ENCODE measurements at places on chromosomes 5 and 9.

GRCh38 chr5:55821731-55822512, 29.2 kb upstream of the IL31RA start:
- DNase-seq: no peak

GRCh38 chr9:83182071-83182470, 119.1 kb upstream of the RASEF start:
- DNase-seq: no peak

DNA sequence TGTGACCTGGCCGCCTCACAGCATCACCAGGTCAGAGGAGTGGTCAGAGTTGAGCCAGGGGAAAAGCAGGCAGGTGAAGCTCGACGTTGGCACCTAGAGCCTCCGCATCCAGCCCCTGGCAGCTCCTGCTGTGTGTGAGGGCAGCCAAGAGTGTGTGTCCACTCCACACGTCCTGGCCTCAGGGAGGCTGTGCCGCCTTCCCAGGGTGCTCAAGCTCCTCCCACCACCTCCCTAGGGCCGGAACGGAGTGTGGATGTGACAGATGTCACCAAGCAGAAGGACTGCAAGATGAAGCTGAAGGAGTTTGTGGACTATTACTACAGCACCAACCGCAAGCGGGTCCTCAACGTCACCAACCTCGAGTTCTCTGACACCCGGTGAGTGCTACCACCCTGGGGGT, 72.5 kb downstream of the PHF2 start:
- no peak for DNase-seq

DNA sequence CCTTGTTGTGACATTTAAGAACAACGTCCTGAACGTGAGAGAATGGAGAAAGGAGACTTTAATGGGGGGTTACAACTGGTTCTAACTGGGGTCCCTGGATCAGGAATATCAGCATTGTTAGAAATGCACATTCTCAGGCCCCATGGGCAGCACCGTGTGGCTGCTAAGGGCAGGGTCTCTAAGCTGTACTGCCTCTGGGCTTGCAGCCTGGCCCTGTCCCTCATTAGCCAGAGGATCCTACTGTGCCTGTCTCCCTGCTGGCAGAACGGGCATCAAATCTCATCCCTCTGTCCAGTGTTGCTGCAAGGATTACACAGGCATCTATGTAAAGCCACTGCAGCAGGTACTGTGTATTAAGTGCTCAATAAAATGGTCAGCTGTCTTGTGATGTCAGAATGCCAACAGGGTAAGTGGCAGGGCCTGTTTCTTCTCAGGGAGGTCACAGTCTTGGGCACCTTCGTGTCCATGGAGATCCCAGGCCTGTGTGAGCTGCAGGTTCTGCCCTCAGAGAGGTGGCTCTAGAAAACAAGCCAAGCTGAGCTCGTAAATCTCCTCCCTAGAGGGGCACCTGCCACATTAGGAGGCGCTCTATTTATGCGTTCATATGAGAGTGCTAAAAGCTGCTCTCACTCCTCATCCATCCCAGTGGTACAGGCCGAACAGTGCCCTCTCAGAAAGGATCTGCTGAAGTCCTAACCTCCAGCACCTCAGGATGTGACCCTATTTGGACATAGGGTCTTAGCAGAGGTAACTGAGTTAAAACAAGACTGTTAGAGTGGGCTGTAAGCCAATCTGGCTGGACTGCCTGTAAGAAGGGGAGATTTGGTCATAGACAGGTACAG, 210.5 kb downstream of the GADD45G start:
- DNase-seq: no peak

DNA sequence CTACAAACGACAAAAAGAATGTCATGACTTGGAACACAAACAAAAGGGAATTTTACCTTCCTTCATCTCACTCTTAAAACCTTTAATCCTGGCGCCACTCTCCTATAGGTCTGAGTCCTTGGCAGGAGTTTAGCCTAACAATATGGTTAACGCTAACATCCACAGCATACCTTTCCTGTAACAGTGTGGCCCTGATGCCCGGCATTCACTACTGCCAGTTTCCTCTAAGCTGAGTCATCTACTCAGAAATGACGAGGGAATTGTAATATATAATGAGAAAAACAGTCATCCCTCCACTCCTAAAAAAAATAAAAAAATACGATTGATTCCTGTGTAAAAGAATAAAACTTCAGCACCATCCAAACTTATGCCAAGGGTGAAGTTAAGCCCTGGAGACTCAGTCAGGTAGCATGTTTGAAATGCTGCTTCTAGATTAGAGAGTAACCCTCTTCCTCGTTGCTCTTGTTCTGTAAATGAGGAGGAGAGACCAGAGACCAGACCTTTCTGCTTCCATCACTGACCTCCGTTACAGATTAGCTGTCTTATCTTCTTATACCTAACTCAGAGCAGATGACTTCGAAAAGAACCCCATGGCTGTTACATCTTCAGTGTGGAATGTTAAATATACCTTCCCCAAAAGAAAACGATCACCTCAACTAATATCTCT, 37.4 kb downstream of the CCDC125 start:
- no peak for DNase-seq

DNA sequence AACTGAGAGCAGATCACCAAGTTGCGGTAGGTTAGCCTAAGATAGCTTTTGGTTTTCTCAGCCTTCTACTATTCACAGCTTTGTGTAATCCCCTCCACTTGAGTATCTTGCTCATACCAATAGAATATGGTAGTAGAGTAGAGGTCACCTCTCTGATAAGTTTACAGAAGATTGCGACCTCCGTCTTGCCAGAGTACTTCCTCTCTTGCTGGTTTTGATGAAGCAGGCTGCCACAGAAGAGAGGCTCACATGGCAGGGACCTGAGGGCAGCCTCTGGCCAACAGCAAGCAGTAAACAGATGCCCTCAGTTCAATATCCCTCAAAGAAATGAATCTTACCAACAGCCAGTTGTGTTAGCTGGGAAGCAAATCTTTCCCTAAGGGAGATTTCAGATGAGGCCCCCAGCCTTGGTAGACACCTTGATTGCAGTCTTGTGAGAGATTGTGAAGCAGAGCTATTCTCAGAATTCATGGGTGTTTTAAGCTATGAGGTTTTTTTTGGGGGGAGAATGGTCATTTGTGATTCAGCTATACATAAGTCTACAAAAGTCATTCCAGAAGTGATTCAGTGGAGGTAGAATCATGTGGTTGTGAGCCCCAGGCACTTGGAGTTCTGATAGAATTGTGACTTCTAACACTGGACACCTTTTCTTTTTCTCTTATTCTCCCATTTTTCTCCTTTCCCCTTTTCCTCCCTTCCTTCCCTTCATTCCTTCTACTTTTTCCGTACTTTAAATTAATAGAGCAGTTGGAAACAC, 22.7 kb upstream of the CDKN2B start:
- no peak for DNase-seq

DNA sequence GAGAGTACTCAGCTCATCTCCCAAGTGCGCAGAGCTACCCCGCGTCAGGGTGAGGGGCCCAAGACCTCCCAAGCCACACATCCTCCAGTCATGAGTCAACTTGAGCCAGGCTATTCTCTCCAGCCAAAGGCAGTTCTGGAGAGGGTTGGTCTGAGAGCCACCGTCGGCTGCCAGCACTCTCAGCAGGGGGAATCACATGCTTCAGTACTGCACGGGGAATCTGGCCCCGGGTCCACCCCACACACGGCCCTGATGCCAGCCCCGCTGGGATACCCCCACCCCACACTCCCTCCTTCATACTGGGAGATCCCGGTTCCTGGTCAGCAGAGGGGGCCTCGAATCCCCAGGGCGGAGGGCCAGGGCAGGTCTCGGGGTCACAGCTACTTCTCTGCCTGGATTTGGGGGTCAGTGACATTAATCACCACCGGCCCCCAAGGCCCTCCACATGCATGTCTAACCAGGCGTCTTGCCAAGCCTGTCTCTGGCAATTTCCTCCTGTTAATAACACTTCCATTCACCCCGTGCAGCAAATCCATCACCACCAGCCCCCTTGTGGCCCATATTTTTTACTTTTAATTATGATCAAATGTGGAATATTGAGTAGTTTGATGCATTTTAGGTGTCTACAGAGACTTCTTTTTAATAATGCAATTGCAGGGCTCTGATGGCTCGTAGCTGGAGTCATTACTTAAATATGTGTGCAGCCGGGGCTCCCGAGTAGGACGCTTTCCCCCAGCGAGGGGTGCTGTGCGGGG, 102.9 kb upstream of the PPP1R26 start:
- no peak for DNase-seq

DNA sequence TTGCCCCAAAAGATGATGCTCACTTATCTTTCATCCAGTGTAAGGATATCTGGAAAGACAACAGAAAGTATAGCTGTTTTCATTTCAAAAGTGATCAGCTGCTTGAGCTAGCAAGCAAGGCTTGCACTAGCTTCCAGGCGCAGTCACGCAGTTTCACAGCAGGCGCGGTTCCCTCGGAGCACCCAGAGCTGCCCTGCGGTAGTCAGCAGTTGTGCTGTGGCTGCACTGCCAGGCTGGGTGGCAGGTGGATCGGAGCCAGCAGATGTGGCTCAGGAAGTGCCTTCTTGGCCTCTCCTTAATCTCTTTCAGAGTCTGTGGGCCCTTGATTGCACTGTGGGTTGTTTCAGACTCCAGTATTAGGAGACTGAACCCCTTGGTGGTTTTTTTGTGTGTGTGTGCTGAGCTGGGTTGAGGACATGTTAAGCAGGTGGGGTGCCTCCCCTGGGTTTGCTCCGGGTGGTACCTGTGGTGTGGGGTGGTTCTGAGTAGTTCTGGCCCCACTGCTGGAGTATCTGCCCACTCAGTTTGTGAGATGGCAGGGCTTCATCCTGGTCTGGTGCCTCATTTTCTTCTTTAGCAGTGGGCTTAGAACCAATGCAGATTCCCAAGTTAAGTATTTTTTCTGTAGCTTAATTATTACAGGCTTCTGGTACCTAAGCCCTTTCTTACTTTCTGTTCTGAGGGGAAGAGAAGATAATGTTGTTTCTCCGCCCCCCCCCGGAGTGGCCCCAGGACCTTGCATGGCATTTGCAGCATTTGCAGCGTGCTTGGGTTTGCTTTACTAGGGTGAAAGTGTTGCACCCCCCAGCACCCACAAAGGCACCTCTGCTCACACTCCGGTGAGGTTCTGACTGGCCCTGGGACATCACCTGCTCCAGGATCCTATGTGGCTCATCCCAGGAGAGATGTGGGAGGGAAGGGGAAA, 16.4 kb downstream of the TENT4A start:
- DNase-seq: no peak

- no peak for DNase-seq
Observed at GRCh38 chr9:89194421-89195130, 16.0 kb upstream of the SHC3 start.

DNA sequence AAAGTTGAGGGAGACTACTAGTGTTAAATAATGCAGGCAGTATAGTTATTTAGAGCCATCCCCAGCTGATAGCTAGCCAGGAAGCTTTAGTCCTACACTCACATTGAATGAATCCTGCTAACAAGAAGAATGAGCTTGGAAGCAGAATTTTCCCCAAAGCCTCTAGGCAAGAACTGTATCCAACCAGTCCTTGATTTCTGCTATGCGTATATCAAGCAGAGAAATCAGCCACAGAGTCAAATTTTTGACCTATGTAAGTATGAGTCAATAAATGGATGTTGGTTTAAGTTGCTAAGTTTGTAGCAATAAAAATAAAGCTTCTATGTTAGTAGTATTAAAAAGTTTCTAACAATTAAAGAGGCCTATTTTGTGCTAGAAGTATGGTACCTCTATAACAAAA, 672.1 kb upstream of the CHD1 start:
- DNase-seq: no peak

- DNase-seq: no peak
Observed at GRCh38 chr9:83000765-83001164, 62.2 kb downstream of the RASEF start.

DNA sequence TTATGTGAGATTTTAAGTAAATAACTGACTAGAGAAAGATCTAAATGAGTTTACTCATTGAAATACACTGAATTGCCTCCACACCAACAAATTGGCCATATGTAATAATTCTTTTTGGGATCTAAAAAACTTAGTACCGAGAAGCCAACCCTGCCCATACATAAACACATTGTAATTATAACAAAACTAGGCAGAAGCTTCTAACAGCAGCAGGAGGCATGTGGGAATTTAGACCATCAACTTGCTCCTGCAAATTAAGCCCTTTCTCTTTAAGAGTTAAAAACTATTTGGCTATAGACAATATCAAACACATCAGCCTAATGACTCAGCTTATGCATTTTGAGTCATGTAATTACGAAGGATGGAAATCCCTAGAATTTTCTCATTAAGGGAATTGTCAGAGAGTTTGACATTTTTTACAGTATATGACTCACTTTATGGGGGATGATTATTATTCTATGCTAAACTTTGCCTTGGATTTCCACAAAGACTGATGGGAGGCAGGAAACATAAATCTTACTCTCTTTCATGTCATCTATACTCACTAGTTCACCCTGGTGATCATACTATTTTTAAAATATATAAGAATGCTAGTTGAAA, 1.0 kb downstream of the IL7R start:
- DNase-seq: no peak

DNA sequence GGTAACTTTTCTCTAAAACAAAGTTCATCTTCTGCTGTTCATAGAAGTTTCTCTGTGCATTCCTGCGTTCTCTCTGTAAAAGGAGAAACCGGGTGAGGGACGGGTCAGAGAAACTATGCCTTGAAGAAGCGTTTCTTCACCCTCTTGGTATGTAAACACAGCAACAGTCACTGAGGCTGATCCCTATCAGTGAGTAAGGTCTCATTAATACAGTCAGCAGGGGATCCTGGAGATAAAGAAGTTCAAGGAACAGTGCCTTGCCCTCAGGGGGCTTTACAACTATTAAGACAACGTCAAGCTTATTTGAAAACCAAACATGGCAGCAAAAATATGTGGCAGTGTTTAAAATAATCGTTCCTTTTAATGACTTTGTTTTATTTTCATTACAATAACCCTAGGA, 202.9 kb upstream of the IL12B start:
- DNase-seq: no peak

DNA sequence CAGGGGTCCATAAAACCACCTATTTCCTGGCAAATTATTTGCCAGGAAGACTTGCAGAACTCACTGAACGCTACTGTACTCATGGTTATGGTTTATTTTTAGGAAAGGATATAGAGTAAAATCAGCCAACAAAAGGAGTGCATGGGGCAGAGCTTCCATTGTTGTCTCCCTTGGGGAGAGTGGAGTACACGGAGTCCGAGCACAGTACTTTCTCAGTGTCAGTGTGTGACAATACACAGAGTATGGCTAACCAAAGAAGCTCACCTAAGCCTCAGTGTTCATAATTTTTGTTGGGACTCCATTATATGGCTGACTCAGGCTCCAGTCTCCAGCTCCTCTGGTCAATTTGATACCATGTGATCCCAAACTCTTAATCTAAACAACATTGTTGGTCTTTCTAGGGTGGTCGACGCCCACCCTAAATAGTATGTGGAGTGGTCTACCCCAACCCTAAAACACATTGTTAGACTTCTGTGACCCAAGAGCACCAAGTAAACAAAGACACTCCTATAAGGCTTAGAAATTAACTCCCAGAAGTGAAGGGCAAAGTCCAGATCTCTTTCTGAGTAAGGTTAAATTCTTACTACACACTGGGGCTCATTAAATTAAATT, 74.9 kb downstream of the SLC44A1 start:
- no peak for DNase-seq

GRCh38 chr9:27377147-27377807, 80.3 kb upstream of the EQTN start:
- no peak for DNase-seq

Measured in activated gamma-delta T cell (primary cell).